ENCODE measurements at places on chromosomes 11 and 22.
A peak's percentile ranks its signal among the peaks of the same experiment; 100 is the strongest.

GRCh38 chr11:61039916-61040315, 62.4 kb upstream of the CD5 start:
- no peak for DNase-seq

DNA sequence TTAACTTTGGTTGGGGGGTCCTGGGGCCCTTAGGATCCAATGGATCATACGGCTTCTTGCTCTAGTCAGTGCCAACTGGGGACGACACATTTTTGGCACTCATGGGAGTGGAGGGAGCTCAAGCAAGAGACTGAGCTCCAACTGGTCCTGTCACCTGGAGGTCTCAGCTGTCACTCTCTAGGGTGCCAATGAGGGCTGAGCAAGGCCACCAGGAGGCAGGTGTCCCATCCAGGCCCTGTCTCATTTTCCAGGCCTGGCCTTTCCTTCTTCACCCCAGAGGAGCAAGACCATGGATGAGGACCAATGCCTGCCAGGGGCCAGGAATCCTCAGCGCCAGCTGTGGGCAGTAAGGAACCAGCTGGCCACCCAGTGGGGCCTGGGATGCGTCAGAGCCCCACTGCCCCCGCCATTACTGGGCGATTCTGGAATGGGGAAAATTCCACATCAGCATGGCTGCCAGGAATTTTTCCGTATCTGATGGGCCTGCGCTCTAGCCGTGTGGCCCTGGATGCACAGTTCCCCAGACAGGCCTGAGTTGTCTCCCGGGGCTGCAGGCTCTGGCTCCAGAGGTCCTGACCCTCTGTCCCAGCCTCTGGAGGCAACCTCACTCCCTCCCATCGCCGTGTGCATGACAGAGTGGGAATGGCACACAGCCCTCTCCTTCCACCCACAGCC, 669 bp upstream of the GAL3ST1 start:
- DNase-seq = peak; percentile 93

GRCh38 chr11:104700609-104701008, 197.7 kb downstream of the CASP12 start:
- no peak for DNase-seq

- DNase-seq = peak; percentile 71
These were observed 1.8 kb upstream of the PACS1 start for GRCh38 chr11:66068154-66068821.

DNA sequence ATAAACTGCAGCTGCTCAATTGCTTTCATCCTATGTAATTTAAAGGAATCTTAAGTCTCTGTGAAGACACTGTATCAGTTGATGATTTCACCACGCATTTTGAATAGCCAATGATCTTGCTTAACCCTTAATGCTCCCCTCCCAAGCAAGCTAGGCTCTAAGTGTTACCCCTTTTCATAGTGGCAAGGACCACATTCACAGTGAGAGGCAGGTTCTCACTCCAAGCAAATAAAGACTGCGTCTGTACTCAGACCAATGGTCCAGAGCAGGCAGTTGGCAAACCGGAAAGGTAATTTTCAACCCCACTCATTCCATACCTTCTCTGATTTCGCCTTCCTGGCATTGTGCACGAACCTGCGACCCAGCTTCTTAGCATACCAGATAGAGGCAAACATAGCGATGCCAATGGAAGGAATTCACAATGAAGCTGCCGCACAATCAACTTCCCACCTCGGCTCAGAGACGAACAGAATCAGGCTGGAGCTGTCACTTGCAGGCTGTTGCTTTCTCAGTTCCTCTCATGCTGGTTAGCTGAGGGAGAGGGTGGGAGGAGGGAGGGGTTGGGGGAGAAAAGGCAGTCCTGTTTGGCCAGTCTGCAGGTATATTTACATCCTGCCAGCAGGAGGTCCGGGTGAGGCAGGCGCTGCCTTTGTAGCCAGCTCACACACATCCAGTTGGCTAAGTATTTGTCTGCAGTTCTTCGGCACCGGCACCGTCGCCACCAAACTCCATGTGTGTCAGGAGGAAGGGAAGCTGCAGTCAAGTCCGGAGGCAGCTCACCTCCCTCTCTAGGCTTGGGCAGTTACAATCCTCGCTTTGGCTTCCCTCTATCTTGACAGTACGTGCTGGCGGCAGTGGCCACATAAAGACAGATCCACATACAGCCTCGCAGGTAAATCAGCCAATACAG, 1151.2 kb upstream of the CCDC90B start:
- DNase-seq = no peak

GRCh38 chr11:35629914-35630313, 11.7 kb downstream of the FJX1 start:
- DNase-seq = peak; percentile 77

Data from hepatic stellate cell (primary cell).